RWPE2 (cell line): ENCODE measurements at places on chromosomes 4 and X.

GRCh38 chr4:183571350-183571941 is 66.6 kb downstream of the ING2 start:
- DNase-seq, result no peak

DNA sequence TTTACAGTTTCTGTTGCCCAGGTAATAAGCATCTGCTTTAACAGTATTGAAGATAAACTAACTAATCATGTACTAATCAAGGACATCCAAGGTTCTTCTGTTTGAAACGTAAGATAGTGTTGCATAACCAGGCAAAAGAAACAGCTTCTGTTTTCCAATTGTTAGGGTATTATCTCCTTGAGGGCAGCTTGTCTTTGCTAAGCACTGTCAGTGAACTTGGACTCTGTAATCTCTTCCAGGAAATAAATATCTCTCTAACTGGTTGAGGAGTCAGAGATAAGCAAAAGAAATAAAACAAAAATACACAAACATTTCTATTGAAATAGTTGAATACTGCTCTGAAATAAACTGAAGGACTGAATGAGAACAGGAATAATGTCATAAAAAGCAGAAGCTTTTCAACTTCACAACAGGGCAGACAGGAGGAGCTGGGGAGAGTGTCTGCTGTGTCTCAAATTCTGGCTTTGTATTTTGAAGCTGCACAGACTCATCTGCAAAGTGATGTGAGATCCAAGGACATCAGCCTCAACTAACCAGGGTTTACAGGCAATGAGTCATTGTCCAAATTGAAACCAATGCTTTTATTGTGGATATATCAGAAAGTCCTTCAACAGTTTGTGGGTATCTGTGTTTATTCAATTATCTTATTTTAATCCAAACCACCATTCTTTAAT is 1253.0 kb upstream of the PCDH7 start:
- DNase-seq, result no peak

DNA sequence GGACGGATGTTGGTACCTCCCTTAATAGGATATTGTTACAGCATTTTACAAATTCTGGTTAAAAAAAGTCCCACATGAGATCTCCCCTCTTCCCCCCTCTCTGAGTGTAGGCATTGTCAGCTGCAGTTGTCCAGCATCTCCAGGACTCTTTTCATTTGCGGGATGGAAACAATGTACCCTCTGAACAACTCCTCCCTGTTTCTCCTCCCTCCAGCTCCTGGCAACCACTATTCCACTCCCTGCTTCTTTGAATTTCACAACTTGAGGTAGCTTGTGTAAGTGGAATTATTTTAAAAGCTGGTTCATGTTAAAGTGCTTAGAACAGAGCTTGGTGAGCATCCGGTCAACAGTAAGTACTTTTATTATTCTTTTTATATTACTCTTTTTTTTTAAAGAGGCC is 69.8 kb downstream of the TBL1X start:
- DNase-seq, result no peak

- DNase-seq, result no peak
These were observed at the start of gene DCX for GRCh38 chrX:111411983-111412382. DCX (minus strand) TSS chrX:111412192; CDS start chrX:111410398, 1,794 bp downstream.

DNA sequence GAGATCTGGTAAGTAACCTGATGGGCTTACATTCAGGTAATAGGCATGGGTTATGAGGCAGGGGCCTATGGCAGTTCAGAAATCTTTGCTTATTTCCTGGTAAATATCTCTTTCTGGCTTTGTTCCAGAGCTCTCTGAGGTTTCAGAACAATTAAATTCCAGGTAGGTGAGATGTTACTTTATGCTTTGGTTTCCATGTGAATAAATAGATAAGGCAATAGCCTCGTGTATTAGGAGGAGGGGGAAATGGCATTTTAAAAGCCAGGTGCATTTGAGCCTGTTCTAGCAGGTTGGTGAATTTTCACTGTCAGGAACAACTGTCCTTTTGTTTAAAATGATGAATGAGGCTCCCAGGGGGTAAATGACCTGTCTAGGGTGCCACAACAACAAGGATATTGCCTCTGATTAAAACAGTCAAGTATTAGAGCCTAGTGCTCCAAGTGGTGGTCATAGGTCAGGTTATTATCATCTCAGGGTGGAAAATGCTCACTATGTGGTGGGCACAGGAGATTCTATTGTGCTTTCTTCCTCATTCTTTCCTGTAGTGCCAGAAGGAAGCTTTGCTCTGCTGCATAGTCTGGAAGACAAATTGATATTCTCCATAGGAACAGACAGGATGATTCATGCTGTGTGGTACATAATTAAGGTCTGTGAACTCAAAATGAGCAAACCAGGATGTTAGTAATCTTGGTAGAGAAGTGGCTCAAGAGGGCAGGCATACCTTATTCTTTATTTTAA is 296.2 kb downstream of the INPP4B start:
- peak; percentile 42 for DNase-seq

DNA sequence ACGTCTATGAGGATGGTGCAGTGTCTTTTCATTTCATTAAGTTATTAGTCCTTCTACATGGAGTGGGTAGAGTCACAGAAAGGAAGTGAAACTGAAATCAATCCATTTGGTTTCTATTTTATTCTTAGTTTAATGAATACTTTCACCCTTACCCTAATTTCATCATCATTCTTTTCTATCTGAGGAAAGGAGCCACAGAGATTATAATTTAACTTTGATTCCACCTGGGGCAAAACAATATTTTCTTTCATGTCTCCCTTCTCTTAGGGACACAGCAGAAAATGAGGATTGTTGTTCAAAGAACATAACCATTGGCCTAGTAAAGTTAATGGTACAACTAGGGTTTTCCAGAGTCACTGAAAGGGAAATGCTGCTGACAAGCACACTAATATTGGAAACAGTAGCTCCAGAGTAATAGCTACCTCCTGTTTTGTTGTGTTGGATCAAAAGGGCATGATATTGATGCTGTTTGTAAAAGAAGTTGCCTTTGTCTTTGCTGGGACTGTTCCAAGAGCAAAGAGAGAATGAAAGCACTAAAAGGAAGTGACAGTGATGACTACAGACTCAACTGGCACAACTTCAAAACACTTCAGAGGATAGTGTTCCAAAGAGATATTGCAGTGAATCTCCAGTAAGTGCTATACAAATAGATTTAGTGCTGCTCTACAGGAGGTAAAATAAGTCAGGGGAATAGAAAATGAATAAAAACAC is 247.1 kb upstream of the PITX2 start:
- no peak for DNase-seq

DNA sequence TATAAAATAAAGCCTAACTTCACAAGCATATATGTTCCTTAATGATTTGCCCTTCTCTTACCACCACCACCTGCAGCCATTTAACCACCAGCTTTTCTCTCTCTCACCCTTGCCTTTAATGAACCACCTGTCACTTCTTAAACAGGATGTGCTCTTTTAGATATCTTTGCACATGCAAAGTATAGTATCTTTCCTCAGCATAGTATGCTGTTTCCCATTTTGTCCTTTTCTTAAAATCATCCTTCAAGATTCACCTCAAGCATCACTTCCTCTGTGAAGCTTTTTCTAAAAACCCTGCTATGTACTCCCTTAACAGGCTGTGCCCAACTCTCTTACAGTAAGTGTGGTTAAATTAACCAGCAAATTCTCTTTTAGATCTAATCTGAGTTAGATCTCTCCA is 8.2 kb upstream of the CNOT6L start:
- DNase-seq, result no peak

DNA sequence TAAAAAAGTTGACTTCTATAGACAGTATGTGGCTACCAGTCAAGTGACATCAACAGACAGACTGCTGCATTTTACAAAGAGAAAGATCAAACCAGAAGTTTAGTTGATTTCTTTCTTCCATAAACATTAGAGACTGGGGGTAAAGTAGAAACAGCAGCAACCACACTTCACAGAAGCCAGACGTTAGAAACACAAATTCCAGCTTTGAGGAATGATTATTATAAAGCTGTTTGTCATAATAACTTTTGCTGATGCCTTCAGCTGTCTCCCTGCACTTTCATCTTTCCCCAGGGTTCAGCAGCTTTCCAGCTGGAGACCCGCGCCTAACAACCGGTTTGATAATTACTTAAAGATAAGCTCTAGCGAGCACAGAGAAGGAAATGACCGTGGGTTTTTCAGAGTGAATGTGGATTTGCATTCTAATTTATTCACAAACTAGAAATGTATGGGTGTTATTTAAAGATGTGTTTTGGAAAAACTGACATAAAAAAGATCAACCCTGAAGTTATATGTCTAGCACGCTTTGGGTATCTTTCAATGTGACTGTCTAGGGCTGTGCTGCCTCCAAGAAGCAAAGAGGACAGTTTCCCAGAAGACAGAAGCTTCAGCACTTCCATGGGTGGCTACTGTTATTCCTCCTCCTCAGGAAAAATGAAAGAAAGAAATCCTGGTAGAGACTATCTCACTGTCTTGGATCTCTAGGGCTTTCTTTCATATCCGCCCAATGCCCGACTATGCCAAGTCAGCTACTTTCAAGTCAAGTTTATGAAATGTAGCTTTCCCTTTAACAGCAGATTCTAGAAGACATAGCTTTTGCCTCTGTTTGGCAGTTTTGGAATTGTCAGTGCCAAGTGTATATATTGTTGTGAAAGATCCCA is 15.0 kb upstream of the ENAM start:
- no peak for DNase-seq

DNA sequence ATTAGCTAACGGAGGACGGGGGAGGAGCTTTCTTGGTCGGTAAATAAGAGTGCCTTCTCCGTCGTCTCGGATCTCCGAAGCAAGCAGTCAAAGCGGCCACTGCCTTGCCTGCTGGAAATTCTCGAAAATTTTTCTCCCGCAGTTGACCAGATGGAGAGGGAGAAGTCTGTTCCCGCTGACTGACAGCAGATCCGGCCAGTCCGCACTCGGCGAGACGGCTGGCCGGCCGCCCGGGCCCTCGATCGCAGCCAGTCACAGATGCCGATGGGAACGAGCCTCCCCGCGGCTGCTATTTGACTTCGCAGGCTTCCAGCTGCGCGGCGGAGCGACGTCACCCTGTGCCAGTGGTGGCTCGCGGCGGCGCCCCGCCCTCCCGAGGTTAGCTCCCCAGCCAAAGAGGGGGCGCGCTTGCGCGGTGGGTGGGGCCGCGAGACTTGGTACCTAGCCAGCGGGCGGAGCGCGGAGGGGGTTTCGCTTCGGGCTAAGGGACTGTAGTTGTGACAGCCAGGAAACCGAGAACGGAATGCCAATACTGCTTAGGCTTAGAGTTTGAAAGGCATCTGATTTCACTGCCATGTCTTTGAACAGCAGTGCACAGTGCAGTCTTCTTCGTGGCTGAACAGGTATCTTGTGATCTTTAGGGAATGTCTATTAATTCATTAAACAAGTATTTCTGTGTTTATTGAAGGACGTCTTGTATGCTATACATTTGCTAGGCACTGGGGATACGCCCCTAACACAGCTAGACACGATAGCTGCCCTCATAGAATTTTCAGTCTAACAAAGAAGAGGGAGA is at the start of gene PPM1K:
PPM1K (minus strand) TSS at position 123 of the 796 bp plus-strand sequence. CDS start 5,978 bp downstream, outside the sequence.
- peak; percentile 99 for DNase-seq

GRCh38 chr4:43843501-43843900 is 605.1 kb downstream of the KCTD8 start:
- no peak for DNase-seq

DNA sequence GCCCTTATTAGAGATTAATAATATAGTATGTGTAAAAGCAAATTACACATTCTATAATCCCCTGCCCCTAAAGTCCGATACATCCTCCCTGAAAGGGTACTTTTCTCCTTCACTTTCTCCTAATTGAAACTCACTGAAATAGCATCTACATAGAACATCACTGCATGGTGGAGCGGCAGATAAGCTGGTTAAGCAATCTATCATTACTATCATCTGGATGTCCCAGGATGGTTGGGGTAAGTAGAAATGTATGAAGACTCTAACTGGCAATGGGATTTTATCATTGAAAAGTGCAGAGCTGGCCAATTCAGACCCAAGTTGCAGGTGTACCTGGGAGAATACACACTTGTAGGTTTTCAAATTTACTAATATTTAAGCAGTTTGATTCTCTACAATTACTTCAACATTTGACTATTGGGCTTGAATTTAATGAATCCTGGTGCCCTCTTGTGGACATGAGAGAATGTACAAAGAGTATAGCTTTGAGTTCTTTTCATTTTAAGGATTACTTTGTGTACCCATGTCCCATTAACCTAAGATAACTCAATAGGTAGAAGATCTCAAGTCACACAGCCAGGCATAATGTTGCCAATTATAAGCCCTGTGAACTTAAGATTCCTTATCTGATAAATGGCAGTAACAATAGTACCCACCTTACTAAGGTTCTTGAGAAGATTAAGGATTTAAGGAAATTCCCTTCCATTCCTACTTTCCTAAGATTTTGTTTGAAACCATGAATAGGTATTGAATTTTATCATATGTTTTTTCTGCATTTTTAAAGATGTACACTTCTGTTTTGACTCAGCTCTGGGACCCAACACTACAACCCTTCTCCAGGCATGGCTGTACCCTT is 69.8 kb downstream of the SHROOM3 start:
- no peak for DNase-seq

- no peak for DNase-seq
These were observed 54.1 kb downstream of the HOPX start for GRCh38 chr4:56626963-56627362.

DNA sequence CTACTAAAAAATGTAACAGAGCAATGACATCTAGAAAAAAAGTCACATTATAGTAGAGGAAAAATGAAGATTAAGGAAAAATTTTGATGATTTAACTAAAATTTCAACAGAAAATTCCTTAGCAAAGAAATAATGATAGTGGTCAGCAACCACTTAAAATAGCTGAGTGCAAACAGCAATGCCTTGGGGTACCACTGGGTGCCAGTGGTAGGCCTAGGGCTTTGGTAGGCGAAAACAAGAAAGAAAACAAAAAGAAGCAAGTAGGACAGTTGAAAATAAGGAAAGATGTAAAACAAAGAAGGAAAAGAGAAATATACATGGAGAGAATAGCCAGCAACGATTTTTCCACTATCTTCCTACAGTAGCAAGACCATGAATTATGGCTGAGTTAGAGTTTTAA is 313.5 kb upstream of the IRS4 start:
- no peak for DNase-seq

DNA sequence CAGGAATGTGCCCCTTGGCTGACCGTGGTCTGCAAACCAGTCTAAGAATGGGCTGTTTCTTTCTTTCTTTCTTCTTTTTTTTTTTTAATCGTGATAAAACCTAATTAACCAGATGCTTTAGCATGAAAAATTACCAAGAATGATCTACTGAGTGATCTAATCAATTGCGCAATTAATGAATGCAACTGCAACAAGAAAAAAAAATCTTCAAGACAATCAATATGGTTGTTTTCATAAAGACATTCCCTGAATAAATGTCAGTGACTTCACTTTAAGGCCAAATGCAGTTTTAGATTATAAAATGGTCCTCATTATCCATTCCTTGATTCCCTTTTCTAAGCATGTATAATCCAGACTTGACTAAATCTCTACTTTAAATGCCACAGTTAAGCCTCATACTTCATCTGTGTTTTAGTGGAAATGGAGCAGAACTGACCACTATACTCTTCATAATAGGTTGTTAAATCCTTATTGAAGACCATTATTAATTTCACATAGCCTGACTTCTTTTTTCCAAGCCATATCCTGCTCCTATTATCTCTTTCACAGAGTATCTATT is 51.6 kb upstream of the SETD7 start:
- no peak for DNase-seq
